ENCODE measurements at places on chromosomes 11 and 22.

DNA sequence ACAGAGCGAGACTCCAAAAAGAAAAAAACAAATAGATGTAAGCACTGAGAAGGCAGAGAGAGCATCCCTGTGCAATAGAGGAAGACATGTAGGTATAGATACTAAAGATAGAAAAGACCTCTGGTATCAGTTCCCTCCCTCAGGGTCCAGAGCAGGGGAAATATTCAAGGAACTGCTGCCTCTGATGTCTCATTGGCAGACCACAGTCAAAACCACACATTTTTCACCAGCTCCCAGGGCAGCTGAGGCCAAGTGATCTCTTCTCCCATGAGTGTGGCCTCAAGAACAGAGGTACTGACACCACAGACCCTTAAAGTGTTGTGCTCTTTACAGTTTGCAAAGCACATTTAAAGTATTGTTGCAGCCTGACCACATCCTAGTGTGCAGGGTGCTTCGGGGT is 288.5 kb downstream of the NTM start:
- DNase-seq: no peak

DNA sequence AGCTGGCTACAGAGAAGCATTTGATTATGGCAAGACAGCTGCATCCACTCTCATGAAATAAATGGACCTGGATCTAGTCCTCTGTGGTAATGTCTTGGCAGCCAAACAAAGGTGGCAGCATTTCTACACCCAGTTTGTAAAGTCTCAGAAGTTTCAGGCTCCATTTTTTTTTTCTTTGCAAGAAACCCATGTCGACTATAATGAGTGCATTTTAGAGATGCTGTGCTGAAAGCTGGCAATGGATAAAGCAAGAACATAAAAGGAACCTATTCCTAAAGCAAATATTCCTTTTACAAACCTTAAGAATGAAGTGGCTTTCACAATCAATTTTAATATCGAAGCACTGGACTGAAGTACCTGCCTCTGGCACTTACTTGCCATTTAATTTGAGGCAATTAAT is 33.5 kb downstream of the THAP12 start:
- DNase-seq: no peak

DNA sequence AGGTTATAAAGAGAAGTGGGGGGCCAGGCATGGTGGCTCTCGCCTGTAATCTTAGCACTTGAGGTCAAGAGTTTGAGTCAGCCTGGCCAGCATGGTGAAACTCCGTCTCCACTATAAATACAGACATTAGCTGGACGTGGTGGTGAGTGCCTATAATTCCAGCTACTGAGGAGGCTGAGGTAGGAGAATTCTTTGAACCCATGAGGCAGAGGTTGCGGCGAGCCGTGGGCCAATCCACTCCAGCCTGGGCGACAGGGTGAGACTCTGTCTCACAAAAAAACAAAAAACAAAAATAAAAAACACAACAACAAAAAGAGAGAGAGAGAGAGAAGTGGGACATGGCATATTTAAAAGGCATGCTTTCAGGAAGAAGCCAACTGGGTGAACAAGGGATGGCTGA is 80.1 kb upstream of the CARD18 start:
- no peak for DNase-seq

DNA sequence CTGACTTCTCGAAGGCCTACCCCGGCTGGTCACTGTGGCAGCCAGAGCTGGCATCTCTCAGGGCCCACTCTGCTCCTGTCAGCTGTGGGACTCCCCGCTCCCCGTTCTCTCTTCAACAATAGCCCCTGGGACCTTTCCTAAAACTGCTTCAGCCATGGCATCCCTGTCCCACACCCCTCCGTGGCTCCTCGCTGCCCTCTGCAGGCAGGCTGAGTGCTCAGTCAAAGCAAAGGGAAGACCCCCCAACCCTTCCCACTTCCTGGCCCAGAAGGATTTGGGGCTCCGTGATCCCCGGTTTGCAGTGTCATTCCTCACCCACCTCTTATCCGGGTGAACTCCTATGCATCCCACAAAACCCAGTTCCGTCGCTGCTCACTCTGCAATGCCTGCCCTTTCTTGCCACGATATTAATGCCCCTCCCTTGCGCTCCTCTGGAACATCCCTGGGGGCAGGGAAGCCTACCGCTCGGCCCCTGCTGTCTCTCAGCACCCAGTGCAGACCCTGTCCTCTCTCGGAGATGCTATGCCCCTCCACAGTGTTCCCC is 1.6 kb upstream of the TH start:
- DNase-seq: no peak

DNA sequence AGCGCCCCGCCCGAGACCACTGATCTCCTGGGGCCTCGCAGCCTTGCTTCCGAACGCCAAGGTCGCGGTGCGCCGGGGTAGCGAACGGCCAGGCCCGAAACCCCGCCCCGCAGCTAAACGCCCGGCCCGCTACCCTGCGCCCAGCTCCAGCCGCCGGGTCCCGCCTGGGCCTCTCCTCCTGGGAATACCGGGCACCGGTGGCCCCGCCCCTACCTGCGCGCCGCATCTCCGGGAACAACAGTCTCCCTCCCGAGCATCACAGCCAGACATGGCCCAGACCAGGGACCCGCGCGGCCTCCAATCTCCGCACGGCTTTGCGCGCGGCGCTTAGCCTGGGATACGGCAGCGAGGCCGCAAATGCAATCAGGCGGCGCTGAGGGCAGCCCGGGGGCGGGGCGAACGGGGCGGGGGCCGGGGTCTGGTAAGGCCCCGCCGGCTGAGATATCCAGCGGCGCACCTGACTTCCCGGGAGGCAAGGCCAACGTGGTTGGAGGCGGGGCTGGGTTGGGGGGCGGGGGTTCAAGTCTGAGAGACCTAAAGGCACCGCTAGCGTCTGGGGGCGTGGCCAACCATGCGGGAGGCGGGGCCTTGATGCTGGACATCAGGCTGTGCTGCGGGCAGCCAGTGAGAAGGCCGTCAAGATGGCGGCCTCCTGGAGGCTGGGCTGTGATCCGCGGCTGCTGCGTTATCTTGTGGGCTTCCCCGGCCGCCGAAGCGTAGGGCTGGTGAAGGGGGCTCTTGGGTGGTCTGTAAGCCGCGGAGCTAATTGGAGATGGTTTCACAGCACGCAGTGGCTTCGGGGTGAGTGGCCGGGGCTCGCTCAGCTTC is at the start of the genes APIP and PDHX:
Gene APIP, minus strand, starts transcription at position 365 of the 828 bp plus-strand sequence. Its CDS starts 95 bp downstream, at position 270.
Gene PDHX, plus strand, starts transcription at position 604 of the 828 bp plus-strand sequence. Its CDS starts 38 bp downstream, at position 642.
- DNase-seq: peak; percentile 97

GRCh38 chr11:120807414-120808150 is 216.3 kb upstream of the TBCEL start:
- DNase-seq: peak; percentile 75

DNA sequence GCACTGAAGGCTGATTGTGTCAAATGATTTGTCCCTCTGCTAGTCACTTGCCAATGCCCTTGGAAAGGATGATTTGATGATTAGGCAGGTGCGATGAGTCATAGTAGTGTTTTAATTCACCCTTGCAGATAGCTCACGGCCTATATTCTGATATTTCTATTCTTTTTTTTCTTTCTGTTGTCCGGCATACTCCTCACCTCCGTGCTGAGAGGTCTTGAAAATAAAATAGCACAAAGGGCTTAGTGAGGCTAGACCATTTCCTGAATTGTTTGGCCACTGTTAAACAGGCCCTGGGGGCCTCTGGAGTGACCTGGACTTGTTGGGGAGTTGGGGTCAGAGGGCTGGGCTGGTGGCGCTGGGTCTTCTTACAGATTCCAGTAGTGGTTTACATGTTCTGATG is 99.8 kb downstream of the ZBTB16 start:
- peak; percentile 47 for DNase-seq

DNA sequence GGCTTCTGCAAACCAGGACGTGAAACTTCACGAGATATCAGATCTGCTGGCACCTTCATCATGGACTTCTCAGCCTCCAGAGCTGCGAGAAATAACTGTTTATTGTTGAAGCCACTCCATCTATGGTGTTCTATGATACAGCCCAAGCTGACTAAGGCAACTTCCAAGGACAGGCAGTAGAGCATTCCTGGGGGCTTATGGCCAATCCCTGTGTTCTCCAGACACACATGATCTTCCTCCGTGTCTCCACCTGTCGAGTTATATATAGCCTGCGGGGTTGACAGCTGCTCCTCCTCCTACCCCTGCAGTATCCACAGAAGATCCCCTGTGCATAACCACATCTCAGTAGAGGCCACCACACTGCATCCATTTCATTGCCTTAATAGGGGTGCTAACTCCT is 11.0 kb downstream of the TP53AIP1 start:
- DNase-seq: no peak

DNA sequence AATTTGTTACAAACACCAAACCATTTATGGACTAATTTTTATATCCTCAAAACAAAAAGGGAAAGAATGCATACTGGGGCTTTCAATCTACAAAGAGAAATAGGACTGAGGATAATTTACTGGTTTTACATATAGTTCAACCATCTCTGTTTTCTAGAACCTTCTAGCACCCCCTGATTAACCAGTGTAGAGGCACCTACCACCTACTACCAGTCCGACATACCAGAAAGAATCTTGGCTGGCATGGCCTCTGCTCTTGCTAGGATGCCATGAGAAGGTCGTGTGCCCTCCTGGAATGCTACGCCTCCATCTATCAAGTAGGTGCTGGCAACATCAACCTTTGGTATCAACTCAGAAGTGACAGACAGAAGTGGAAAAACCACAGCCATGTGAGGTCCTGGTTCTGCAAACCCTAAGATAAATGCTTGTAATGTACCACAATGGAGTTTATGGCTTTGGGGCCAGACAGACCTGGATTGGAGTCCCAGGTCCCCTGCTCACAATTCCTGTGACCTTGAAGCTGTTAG is 28.2 kb downstream of the MYH9 start:
- DNase-seq: no peak

- no peak for DNase-seq
Observed at GRCh38 chr11:2797121-2797711, 88.4 kb downstream of the CDKN1C start.

DNA sequence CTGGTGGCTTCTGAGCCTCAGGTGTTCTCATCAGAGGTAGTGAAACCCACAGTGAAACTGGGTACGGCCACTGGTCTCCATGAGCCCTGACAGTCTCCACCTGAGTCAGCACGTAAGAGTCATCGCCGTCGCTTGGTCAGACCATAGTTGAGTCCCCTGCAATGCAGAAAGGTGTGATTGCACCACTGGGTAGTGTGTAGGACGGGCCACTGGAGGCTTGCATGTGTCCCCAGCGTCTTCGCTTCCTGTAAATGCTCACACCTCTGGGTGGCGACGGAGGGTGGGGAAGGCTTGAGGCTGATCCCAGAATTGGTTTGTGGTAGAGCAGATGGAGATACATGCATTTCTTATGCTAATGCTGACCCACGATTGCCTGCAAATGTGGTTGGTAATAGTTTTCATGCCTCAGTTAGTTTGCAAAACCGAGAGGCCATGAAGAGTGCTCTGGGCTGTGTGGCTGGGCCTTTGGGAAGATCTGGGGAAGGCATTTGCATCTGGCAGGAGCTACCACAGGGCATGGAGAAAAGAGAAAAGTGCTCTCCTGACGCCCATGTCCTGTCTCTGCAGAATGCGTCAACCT is 26.5 kb downstream of the CTTN start:
- no peak for DNase-seq

DNA sequence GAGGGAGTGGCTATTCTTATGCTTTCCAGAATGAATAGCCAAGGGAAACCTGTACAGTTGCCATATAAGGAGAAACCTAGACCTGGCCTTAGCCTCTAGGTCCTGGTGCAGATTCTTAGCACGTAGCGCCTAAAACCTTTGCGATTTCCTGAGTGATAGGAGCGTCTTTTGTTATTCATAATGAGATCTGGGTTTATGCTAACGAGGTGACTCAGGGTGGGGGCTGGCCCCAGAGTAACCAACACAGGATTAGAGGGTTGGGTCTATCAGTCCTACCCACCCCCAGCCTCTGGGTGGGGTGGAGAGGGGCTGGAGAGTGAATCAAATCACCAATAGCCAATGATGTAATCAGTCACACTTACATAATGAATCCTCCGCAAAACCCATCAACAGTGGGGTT is 73.4 kb upstream of the PARVG start:
- DNase-seq: no peak

DNA sequence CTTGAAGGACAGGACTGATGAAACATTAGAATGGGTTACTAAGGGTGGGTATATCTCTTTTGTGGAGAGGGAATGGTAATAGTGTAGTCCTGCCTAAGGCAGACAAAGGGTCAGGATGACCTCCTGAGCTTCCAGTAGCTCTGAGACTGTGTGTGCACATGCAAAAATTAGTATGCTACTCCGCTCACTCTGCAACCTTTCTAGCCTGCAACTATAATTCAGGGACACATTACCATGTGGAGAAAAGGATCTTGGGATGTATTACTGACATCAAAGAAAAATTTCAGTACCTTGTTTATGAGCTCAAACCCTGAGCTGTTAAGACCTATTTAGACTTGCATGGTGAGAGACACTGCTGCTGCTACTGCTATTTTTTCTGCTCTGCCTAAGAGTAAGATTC is 25.4 kb downstream of the LARGE2 start:
- DNase-seq: no peak

DNA sequence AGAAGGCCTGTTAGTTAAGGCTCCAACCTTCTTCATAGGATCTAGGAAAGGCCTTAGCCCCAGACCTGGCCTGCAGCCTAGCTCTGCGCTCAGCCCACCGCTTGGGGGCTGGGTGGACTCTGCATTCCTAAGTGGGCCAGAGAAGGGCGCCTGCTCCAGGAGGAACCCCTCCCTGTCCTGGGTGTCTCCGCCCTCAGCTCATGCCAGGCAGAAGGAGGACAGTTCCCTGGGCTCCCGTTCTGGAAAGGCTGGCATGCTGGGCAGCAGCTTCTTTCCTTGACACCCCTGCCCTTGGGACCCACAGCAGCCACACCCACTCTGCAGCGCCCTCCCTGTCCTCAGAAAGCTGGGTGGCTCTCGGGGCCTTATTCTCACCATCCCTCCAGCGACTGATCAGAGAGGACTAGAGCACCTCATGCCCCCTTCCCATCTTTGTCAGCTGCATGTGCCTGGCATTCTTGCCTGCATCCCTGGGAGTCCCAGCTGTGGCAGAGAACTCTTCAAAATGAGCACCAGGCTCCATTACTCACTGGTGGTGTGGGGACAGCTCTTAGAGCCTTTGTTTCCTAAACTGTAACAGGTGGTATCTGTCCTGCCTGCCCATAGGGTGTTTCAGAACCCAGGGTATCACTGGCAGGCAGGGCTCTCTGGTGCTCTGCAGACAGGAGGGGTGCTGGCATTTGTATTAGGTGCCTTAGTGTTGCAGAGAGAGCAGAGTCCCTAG is 20.3 kb upstream of the MYRF start:
- DNase-seq: no peak

DNA sequence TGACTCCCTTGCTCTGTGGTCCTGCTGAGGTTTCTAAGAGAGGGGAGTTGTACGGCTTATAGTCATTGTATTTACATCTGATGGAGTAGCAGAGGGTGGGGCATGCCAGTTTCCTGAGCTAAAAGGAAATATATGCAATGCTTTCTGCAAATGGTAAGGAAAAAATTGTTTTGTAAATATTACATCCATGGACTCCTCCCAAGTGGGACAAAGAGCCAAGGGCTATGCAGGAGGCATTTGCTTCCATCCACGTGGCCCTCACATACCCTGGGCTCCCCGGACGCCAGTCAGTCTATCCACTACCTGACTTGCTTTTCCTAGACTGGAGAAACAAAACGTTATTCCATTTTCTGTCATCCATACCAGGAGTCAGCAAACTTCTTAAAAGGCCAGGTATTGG is 59.7 kb upstream of the PITPNB start:
- no peak for DNase-seq

GRCh38 chr11:102046841-102047240 is 396 bp upstream of the CFAP300 start:
- DNase-seq: peak; percentile 33
